ENCODE measurements at places on chromosomes 1 and 21.

DNA sequence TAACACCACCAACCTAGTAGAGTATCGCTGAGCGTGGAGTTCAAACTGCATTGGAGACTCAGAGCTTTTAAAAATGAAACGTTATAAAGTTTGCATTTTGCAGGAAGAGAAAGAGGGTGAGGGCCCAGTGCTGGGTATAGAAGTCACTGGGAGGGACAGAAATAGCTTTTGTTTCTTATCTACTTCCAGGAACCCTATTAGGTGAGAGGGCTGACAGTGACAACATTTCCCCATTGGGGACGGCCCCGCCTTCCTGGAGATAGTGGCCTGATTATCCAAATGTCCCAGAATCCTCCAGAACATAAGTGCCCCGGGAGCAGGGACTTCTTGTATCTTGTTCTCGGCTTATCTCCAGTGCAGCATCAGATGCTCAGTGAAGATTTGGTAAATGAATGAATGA lies 574.9 kb downstream of the PTPRU start:
- no peak for DNase-seq

DNA sequence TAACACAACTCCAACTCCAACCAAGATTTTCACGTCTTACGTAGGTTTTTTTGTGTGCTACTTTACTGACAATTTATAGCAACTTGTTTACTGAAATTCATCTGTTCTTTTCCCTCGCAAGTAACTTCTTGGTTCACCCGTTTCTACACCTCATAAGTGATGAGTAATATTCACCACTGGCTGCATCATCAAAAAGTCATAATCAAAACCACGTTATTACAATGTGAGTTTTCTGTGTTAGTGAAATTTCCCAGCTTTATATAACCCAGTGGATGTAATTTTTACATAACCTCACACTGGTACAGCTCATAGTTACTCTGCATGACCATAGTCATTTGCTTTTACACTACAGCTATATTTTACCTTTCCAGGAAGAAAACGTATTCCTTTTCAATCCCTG lies 401.1 kb upstream of the LYPLAL1 start:
- no peak for DNase-seq

- DNase-seq: no peak
Measured at GRCh38 chr1:82343381-82343780, 542.6 kb downstream of the ADGRL2 start.

- DNase-seq: no peak
Measured at GRCh38 chr1:162145966-162146696, 76.6 kb downstream of the NOS1AP start.

- no peak for DNase-seq
Measured at GRCh38 chr21:15061279-15061678, 3.5 kb downstream of the NRIP1 start.

DNA sequence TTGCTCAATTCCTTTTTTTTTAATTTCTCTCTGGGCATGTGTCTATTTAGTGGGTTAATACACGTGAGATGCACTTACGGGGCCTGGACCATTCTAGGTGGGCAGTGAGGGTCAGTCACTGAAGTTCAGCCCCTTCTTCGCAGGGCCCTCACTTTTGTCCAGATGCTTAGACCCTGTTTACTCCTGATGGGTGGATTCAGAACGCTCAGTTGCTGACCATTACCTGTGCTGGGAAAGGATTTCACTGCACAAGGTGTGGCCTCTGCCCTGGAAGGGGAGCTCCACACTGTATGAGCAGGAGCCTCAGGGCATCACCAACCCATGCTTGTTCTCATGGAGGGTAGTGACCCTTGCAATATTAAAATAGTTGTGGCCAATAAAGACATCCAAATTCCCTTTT lies 4.5 kb downstream of the PRAMEF12 start:
- DNase-seq: no peak

DNA sequence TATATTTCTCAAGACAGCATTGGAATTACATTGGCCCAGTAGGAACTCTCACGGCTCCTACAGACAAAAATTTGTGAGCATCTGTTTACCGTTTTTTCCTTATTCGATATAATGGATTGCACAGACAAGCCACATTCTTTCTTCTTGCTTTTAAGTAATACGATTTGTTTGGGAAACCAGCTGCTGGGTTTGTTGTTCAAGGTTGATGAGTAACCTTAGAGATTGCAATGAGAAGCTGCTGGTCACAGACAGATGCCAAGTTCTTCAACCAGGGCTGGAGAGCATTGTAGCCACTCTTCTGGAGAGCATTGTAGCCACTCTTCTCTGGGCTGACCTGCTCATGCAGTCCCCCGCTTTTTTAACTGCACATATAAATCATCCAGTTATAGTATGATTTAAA lies 1.4 kb upstream of the MIA3 start:
- no peak for DNase-seq
